ENCODE measurements at places on chromosomes 1 and 21.
A peak's percentile ranks its signal among the peaks of the same experiment; 100 is the strongest.

- no peak for DNase-seq
These were observed 111.2 kb upstream of the PROX1 start for GRCh38 chr1:213876531-213876930.

- DNase-seq: no peak
These were observed 273.7 kb downstream of the SRGAP2C start for GRCh38 chr1:121458291-121459048.

- DNase-seq: no peak
These were observed 3.0 kb downstream of the MOV10 start for GRCh38 chr1:112677501-112677900.

- no peak for DNase-seq
These were observed 44.4 kb downstream of the PTPN14 start for GRCh38 chr1:214506972-214507431.

- no peak for DNase-seq
These were observed 736.6 kb downstream of the MRPL39 start for GRCh38 chr21:24870633-24871032.

DNA sequence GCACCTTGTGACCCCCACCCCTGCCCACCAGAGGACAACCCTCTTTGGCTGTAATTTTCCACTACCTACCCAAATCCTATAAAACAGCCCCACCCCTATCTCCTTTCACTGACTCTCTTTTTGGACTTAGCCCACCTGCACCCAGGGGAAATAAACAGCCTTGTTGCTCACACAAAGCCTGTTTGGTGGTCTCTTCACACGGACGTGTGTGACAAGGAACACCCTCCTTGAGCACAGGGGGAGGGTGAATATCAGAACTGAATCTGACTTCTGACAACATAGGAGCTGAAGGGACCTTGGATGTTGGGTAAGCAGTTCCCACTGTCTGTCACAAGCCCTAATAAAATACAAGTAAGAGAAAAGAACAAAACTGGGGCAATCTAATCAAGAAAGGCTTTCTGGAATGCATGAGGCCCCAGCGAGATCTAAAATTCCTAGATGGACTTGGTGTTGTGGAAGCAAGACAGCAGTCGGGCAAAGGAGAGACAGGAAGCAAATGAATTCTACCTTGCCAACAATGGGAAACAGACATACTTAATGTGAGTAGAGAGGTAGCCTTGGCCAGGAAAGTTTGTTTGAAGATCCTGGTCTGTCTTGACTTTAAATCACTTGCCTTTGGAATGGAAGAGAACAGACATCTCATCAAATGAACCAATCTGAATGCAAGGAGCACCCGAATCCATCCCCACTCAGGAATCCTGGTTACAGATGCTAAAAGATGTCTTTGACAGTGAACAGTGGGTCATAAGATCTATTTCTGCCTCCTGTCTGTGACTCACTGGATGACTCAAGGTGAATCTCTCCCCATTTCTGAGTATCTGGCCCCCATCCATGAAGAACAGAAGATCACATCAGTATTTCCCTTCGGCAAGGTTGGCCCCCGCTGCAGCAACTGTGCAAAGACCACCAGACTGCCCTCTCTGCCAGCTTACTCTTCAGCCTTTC, 53.3 kb downstream of the OLFML3 start:
- peak; percentile 14 for DNase-seq

GRCh38 chr1:74396933-74397332, 115.5 kb downstream of the LRRC53 start:
- no peak for DNase-seq

GRCh38 chr1:85654066-85654782, 54.0 kb downstream of the ZNHIT6 start:
- DNase-seq: no peak

- DNase-seq: no peak
These were observed 1.5 kb upstream of the SYDE2 start for GRCh38 chr1:85202092-85202863.

DNA sequence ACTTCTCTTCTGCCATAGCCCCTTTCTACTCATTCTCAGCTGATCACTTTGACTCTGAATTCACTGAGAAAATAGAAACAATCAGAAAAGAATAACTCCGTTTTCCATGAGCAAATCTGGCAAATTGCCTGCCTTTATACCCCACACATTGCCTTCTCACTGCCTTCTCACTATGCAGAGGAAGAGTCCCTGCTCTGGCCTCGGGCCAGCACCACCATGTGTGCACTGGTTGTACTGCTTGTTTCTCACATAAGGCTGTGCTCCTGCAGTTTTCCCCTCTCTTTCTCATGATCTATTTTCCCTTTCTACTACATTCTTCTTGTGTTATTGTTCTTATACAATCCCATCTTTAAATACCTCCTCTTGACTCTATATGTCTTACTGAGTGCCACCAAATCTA, 2.3 kb upstream of the HMGCS2 start:
- no peak for DNase-seq

- peak; percentile 62 for DNase-seq
These were observed 14.2 kb downstream of the WDR4 start for GRCh38 chr21:42864815-42865775.

GRCh38 chr1:61453111-61453961, 271.6 kb downstream of the TM2D1 start:
- peak; percentile 62 for DNase-seq

GRCh38 chr1:228289996-228290881, 82.4 kb downstream of the OBSCN start:
- DNase-seq: no peak

DNA sequence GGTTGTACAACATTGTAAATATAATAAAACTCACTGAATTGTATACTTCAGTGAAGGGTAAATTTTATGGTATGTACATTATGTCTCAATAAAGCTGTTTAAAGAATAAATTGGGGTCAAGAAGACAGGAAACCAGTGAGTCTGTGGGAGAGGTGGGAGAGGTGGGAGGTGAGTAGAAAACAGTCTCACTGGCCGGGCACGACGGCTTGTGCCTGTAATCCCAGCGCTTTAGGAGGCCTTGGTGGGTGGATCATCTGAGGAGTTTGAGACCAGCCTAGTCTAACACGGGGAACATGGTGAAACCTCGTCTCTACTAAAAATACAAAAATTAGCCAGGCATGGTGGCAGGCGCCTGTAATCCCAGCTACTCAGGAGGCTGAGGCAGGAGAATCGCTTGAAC, 4.2 kb downstream of the MTMR11 start:
- no peak for DNase-seq

DNA sequence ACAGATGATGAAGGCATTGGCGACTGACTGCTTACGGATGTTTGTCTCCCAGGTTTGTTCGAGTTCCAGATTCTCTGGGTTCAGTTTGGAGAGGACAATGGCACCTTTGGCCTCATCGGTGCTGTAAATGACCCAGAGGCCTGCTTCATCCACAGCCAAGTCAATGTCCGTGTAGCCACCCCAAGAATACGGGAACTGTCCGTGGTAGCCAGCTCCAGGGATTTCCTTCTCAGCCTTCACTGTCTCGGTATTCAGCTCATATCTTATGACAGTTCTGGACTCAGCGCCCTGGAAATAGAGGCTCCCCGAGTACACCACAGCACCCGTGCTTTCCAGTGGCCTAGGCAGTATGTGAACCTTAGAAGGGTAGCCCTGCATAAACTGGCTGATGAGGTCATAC, 14.1 kb downstream of the MYOCOS start:
- DNase-seq: no peak

DNA sequence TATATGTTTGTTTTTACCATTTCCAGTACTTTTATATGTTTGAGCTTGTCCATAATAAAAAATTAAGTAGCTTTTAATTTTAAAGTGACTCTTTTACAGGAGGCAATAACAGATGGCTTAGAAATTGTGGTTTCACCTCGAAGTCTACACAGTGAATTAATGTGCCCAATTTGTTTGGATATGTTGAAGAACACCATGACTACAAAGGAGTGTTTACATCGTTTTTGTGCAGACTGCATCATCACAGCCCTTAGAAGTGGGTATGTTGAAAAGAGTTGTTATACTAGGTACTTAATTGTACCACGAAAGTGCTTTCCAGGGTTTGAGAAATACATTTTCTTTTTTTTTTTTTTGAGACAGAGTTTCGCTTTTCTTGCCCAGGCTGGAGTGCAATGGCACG, 46.1 kb downstream of the RNF2 start:
- no peak for DNase-seq

GRCh38 chr21:39020751-39021477, 162.3 kb downstream of the PSMG1 start:
- DNase-seq: no peak

GRCh38 chr1:200483491-200484143, 73.8 kb upstream of the ZNF281 start:
- DNase-seq: no peak

DNA sequence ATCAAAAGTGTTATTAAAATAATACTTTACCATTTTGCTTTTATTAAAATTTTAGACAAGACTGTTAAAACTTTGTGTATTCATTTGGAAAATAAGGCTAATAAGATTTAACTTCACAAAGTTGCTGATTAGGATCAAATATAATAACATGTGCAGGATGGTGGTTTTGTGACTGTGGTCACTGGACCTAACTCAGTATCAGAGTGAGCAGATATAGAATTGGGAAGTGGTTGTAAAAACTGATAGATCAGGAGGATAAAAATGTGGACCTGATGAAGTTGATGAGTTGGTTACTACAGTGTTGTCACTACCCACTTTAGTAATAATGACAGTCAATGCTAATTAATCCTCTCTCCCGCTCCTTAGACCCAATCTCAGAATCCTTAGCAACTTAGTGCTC, 186.4 kb downstream of the AKT3 start:
- no peak for DNase-seq

GRCh38 chr21:16363518-16363917, 633.7 kb downstream of the USP25 start:
- DNase-seq: no peak

DNA sequence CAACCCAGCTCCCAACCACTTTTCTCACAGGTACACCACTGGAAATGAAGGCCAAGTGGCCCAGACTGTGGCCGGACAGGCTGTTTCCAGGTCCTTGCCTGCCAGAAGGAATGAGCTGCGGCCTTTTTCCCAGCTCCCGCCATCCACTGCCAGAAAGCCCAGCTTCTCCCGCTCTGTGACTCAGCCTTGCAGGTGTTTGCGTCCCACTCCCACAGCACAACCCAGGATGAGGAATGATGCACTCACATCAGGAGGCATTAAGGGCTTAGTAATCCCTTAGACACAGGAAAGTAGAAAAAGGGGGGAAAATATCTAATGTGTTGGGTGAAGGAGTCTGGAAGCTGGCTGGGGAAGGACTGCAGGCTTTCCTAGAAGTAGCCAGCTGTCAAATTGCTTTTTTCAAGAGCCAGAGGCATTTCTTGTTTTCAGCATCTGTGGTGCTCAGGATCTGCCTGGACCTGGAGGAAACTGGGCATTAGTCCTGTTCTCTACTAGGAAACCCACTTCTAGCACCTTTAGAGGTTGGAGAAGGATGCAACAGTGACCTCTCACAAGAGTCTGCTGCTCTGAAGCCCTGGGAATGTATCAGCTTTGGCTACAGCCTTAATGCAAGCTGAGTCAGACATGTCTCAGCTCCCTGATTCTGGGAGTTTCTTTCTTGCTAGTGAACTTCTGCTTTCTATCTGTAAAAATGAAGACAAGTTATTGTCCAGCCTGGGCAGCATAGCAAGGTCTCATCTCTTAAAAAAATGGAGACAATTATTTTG, 13.2 kb upstream of the MAP1LC3C start:
- no peak for DNase-seq

DNA sequence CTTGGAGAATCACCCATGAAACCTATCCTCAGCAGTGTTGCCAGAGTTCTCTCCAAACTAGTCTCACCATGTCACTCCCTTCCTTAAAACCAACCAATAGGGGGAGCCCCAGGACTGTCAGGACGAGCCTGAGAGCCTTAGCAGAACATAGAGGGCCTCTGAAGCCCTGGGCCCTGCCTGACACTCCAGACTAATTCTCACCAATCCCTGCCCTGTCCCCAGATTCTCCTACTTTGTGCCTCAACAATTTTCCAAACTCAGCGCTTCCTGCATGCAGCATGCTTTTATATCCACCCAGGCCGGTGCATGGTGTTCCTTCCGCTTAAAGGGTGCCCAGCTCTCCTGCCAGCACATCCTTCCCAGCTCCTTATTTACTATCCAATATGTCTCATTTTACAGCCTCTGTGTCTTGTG, 42.7 kb downstream of the HSD3B1 start:
- DNase-seq: no peak

DNA sequence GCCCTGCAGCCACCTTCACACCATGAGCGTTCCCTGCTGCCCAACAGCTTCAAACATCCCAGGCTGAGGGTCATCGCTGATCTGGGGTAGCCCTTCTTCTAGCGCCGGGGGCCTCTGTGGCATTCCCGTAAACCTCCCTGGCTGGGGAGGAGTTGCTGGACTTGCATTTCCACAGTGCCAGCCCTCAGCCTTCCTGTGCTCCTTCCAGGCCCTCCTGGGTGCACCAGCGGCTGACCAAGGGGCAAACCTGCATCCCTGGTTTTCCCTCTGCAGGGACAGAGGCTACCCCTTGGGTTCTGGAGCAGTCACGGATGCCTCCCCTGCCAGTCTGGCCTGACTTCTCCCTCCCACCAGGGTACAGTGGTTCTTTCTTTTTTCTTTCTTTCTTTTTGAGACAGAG, 218.7 kb upstream of the TMEM51 start:
- DNase-seq: no peak

DNA sequence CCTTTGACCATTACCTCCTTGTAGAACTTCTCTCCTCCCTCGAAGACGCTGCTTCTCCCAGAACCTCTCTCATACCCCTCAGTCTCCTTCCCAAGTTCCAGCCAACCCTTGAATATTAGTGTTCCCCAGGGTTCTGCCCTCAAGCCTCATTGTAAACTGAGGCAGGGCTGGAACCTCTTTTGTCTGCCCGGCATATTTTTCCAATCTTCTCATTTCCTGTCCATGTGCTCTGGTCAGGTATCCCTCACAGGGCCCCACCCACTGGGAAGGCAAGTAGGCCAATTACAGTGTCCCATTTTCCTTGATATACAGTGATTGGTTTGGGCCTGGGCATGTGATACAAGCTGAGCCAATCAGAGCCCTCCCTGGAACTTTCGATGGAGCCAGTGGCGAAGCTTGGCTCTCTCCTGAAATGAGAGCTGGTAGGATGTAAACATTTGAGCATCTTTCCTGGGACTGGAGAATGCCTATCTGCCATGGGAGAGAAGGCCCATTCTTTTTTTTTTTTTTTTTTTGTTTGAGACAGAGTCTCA, 57.1 kb upstream of the ID3 start:
- DNase-seq: no peak

DNA sequence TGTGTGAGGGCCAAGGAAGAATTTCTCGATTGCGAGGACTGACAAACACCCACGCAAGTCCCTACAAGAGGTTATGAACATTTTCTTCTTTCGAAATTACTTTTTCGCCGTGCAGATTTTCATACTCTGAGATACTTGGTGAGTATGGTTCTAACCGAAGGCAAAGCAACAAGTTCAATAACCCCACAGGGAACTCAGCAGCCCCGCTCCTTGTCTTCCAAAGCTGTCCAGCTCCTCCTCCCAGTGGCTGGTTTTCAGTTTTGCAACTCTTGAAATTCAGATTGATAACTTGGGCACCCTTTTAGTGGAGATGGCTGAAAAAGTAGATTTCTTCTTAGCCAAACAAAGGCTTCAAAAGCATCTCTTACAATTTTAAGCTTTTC, 154.4 kb downstream of the SETD4 start:
- no peak for DNase-seq

DNA sequence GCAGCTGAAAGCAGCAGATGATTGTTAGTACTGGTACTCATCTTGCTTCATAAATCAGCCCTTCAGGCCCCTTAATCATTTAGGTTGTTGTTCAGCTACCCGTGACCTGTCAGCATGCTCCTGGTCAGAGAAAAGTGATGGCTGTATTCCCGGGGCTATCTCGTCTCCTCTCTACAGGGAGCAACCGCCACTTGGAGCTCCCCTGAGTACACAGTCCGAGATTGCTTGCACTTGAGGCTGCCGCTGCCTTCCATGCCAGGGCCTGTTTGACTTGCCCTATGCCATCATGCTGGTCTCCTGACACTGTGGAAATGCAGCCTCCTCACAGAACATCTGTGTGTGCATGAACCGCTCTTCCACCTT, 97.5 kb downstream of the SPATA46 start:
- DNase-seq: no peak

Measured in frontal cortex (tissue), 4 donors.